ENCODE measurements at places on chromosomes 7 and 10.

DNA sequence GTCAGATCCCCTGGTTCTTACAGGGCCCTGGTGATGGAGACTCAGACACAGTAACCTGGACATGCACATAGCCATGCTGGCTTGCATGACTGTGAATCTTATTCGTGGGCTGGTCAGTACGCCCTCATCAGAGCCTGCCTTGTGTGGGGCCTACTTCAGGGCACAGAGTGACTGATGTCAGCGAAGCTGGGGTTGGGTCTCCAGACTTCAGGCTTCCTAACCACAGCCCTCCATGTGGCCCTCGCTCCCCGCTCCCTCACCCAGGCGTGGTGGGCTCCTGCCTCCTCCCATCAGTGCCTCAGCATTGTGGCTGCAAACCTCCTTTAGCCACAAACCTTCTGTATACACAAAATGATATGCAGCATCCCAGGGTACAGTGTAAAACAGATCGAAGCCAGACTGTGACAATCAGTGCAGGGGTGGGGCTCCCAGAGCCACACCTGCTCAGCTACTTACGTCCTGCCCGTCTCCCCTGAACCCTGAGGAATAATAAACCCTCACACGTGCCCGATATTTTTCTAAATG, 7.1 kb upstream of the C10orf105 start:
- DNase-seq, result no peak

- no peak for DNase-seq
Observed at GRCh38 chr10:47222461-47222860, 77.5 kb upstream of the GDF10 start.

DNA sequence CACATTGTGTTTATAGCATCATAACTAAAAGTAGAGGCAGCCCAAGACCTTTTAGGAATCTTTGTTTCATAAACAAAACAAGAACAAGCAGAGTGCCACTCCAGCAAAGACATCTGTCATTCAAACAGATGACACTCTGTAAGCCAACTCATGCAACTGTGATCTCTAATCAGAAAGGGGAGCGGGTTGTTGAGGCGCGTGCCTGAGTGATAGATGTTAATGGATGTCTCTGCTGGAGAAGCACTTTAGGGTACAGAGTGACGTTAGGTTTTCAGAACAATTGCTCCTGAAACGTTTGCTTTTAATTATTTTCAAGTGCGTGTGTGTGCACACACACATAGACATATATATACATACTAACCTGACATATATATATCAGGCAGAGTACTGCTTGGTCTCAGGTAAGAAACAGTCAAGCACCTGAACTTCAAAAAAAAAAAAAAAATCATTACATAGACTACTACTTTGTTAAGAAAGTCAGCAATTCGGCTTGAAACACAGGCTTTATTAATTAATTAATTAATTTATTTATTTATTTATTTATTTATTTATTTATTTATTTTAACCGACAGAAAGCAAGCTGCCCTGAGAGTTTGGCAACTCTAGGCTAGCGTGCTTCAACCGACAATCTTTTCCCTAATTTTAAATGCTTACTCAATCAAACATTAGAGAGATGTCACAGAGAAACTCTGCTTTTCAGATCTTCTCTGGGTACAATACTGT, 109.1 kb downstream of the POU6F2 start:
- no peak for DNase-seq

- DNase-seq, result no peak
Observed at GRCh38 chr10:33347211-33347610, 12.7 kb upstream of the NRP1 start.

GRCh38 chr10:22374489-22375126, 29.3 kb downstream of the SPAG6 start:
- DNase-seq, result no peak

DNA sequence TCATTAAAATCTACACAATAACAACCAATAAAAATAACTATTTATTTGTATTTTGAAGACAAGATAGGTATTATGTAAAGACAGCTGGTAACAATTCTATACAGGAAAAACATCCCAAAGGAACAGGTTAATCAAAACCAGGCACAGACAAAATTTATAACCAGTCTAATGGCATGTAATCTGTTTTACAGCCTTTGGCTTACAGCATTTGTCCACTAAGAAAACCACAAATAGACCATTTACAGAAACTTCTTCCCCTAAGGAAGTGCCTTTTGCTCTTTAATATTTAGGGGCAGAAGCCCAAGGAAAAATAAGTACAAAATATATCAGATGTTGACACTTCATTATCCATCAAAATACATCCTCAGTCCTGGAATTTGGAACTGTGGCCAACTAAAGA, 65.0 kb downstream of the SVIL start:
- DNase-seq, result no peak

DNA sequence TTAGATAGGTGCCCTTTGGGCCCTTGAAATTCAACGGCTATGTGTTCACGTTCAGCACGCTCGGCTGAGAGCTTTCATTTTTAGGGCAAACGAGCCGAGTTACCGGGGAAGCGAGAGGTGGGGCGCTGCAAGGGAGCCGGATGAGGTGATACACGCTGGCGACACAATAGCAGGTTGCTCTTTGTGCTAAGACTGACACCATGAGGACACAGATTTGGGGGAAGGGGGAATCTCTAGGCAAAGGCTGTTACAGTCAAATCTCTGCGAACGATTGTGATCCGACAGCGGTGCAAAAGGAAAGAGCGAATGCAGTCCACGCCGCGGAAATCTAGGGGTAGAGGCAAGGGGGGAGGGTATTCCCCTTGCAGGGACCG, 667 bp downstream of the KLLN start:
- no peak for DNase-seq

DNA sequence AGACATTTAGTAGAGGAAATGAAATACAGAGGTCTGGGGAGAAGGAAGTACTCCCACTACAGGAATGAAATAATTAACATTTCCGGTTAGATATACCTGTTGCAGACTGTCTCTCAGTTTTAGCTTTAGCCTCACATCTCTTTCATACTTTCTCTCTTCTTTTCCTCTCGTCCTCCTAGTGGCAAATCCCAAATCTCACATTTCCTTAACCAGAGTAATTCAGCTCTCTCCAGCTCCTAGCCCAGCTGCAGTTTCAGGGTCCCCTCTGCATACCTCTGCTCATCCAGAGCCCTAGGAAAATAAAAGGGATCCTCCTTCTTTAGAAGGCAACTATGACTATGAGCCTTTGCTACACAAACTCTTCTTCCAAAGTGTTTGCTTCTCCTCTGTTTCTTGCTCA, 643.2 kb downstream of the PHTF2 start:
- no peak for DNase-seq

DNA sequence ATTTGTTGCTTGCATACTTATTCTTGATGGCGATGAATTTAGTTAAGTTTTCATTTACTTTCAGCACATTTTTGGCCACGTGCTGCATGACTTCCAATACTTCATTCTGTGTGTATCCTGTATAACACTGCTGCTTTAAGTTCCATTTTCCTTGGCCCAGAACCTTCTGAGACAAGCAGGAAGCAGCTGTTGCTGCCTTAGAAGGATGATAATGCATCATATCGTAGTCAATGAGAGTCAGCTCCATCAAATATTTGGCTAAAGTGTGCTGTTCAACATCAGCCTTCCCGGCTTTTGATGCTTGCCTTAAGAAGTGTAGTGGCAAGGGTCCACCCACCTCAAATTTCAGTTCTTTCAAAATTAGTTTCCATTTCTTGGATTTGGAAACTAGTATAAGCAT, 59.2 kb upstream of the GLCCI1 start:
- no peak for DNase-seq

DNA sequence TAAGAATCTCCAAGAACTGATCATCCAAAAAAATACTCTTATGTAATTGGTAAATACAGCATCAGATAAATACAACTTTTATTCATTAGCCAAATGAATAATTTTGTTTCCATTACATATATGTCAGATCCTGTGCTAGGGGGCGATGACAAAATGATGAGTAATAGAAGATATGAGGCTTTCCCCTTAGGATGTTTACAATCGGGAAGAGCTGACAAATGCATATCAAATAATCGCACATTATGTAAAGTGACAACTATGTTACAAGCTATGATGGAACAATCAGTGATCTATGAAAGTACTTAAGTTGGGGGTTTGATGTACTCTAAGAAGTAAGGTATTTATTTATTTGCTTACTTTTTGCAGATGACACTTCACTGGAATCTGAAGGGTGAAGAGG, 465.6 kb upstream of the VSTM2A start:
- DNase-seq, result no peak

DNA sequence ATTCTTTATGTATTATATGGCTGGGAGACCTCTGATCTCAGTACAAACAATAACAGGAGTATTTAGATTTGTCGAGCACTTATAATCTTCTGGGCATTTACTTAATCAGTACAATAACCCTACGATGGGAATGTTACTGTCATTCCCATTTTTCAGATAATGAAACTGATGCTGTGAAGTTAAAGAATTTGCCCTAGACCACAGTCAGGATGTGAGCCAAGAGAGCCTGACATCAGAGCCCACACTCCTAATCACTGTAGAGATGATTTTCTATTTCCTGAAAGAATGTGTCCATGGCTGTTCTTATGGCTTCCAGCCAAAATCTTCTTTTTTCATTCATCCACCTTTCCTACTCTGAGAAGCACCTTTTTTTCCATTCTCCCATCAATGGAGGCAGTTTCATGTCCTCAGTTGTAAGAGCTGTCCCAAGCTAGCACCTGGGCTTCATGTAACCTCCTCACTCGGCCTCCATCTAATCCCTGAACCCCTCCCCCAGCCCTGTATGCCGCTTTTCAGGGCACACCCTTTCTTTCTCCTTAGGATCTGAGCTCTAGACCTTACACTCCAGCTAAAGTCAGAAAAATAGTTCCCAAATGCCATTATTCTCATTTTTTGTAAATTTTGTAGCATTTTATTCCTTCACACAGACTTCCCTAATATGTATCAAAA, 12.2 kb upstream of the CAV1 start:
- DNase-seq, result no peak
